IMR-90 (cell line): ENCODE measurements at places on chromosomes 13 and 19. TPM values are rescaled to one million over a fixed set of nuclear protein-coding genes. Genes with fewer than 3 reads are reported as not detected.

The GRIN2D gene
- under 0.01 TPM in 2 replicates for total RNA-seq

The IFNL1 gene
- total RNA-seq, result not detected in 2 replicates

The LRP3 gene
- 8.4 and 8.6 TPM in 2 replicates for total RNA-seq

The RFPL4A gene
- not detected in 2 replicates for total RNA-seq

The ZNF568 gene
- total RNA-seq, result 7.3 and 10.6 TPM in 2 replicates
